ENCODE measurements at places on chromosomes 3 and 15.
A peak's percentile ranks its signal among the peaks of the same experiment; 100 is the strongest.

GRCh38 chr15:61393949-61394348 is 164.8 kb upstream of the RORA start:
- DNase-seq, result no peak

DNA sequence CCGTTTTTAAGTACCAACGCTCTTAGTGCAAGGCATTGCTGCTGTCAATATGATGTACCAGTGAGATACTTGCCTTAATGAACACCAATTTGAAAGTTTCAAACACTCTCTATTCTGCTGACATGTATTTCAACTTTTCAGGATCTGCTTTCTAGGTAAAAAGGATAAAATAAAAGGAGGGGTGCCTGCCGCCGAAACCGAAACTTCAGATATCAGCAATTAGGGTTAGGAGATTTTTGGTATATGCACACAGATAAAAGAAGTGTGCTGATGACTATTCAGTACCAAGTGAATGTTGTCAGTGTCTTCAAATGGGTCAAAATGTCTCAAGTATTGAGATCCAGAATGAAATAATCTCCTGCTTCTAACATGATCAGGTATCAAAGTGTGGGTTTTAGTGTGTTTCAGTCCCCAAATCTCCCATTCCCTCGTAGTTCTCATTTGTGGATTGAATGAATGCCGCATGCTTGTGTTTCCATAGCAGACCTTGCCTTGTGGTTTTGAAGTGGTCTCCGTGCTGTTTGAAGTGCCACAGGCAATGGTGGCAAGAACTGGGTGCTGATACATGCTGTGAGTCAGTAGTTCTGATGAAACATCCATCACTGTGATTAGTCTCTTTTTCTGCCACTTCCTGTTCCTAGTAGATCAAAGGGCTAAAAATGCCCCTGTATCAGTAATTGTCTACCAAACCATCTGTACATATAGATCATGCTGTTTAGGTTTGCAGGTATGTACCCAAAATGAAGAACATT is 22.5 kb downstream of the CHST14 start:
- no peak for DNase-seq

GRCh38 chr3:152113992-152114651 is 154.6 kb upstream of the MBNL1 start:
- no peak for DNase-seq

DNA sequence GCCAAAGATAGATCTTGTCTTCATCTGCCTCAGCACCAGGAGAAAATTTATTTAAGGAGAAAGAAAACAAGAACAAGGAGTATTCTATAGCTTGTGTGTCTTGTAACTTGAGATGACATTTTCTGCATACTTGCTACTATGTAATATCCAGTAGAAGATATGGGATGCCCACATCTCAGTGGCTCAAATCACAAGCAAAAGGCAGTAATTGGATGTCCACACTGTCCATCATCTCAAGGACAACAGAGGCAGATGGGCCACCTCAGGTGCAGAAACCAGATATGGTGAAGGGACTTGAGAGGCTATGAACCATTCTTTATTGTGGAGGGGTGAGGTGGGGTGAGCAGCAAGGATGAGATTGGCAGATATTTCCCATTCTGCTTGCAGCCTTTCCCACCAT is 309.0 kb downstream of the GBE1 start:
- DNase-seq, result no peak

DNA sequence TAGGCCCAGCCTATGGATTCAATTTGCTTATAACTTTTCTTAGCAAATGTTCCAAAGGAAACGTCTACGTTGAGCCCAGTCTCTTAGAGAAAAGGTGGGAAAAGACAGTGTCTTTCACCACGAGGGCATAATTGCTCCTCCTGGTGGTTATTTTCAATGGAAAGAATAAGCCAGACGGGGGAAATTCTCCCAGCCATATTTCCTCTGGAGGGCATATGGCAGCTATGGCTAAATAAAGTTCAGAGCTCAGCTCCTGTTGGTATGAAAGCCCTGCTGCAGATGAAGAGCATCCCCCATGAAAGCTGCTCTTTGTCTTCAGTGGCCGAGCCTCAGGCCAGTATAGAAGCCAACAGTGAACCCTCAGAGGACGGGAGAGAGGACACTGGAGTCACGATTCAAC is 297.9 kb downstream of the RYR3 start:
- DNase-seq, result no peak

GRCh38 chr3:101096444-101096843 is 103.2 kb upstream of the ABI3BP start:
- DNase-seq, result no peak

GRCh38 chr15:51307811-51308210 is 30.6 kb downstream of the CYP19A1 start:
- no peak for DNase-seq

GRCh38 chr15:51285399-51285798 is 53.0 kb downstream of the CYP19A1 start:
- no peak for DNase-seq

DNA sequence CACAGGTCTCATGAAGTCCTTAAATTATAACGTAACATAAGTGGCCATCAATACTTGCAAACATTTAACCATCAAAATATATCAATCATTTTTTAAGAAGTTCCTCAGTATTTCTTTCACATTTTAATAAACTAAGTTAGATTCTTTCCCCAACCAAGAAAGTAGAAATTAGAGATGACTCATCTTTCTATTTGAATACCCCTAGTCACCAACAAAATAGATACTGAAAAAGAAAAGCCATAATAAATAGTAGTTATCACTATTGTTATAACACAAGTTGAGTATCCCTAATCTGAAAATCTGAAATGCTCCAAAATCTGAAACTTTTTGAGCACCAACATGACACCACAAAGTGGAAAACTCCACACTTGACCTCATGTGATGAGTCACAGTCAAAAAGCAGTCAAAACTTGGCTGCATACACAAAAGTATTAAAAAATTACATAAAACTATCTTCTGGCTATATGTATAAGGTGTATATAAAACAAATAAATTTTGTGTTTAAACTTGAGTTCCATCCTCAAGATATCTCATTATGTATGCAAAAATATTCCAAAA is 3.7 kb downstream of the SHQ1 start:
- peak; percentile 26 for DNase-seq

DNA sequence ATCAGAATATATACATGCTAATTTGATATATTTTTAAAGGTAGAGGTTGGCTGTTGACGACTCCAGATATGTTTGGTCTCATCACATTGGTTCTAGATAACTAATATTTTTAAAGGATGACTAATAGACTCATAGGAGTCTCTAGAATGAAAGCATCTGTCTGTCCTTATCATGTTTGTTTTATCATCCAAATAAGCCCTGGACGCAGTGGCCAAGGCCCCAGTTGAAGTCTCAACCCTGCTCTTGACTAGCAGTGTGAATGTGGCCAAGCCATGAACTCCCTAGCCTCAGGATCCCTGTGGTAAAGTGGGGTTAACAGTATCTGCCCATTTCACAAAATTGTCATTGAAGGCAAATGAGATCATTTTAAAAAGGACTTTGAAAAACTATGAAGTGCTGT is 53.6 kb downstream of the ABHD2 start:
- no peak for DNase-seq

DNA sequence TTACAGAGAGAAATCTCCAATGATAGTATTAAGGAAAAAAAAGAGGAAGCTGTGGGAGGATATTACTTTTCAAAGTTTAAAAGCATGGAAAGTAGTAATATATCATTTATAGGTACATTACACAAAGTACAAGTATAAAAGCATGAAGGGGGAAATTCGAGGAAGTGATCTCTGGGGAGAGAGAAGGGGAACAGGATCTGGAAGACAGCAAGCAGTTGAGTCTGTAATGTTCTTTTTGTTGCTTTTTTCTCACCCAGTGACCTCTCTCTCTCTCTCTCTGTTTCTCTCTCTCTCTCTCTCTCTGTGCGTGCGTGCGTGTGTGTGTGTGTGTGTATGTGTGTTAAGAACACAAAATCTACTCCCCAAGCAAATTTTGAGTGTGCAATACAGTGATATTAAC is 10.2 kb downstream of the C3orf20 start:
- DNase-seq, result no peak

- peak; percentile 54 for DNase-seq
These were observed 35.9 kb downstream of the CGNL1 start for GRCh38 chr15:57411945-57412768.

- peak; percentile 67 for DNase-seq
These were observed at the start of gene LRRK1 for GRCh38 chr15:100918690-100919480. Gene LRRK1, plus strand, starts transcription at chr15:100919357. Its CDS starts 5,276 bp downstream, at chr15:100924633.

GRCh38 chr15:93025625-93025982 is 63.4 kb downstream of the RGMA start:
- no peak for DNase-seq

DNA sequence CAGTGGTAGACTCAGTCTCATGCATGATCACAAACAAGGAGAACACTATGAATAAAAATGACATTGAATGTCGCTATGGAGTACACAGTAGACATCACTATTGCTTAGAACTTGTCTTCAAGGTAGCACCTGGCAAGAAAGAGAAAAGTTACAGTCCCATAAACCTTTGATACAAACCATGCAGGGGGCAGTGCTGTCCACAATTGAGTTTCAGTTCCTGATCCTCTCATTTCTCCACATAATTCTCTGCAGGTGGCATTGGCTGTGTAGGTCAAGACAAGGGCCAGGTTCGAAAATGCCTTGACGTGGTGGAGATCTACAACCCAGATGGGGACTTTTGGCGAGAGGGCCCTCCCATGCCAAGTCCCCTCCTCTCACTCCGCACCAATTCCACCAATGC is 47.9 kb downstream of the KBTBD12 start:
- DNase-seq, result no peak

DNA sequence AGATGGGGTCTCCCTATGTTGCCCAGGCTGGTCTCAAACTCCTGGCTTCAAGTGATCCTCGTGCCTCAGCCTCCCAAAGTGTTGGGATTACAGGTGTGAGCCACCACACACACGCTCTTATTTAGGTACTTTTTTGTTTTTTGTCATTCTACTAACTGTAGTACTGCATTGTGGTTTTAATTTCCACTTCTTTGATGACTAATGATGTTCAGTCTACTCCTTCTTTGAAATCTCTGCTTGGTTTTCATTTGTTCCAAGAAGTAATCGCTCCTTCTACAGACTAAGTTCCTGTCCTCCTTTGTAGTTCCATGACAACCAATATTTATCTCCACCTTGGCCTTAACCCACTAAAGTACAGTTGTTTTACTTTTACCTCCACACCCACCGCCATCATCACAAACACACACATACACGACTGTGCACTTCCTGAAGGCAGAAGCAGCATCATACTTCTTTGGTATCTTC is 529 bp upstream of the DLEC1 start:
- no peak for DNase-seq

DNA sequence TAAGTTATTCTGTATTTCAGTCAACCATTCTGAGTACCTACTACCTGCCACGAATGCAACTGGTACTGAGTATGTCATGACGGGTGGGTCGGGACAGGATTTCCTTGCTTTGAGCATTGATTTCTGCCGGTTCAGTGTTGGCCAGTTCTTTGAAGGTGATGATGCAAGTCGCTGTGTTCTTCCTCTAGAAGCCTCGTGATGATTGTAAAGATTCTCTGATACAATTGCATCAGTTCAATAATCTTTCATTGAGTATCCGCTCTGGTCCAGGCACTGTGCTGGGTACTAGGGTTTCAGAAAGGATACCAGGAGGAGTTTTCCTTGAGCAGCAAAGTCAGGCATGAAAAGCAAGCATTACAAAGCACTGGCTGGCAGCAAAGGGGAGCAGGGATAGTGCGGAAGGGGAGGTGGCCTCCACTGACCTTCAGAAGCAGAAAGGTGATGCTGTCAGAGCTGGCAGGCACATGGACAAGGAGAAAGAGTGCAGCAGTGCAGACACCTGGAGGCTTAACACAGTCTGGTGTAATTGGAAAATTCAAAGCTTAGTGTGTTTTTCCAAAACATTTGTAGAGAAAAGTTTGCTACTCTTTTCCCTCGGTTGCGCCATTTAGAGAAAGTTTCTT is 100.1 kb downstream of the RPL39L start:
- DNase-seq, result no peak

DNA sequence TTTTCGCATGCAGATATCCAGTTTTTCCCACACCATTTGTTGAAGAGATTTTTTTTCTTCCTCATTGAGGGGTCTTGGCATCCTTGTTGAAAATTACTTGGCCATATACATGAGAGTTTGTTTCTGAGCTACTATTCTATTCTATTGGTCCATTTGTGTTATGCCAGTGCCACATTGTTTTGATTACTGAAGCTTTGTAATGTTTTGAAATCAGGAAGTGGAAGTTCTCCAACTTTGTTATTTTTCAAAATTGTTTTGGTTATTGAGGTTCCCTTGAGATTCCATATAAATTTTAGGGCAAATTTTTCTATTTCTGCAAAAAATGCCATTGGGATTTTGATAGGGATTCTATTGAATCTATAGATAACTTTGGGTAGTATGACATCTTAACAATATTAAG is 130.3 kb upstream of the PFN2 start:
- DNase-seq, result no peak

- DNase-seq, result peak; percentile 59
These were observed 36.0 kb downstream of the THBS1 start for GRCh38 chr15:39616731-39617455.

- DNase-seq, result no peak
These were observed 3.0 kb upstream of the COL8A1 start for GRCh38 chr3:99635348-99635747.

GRCh38 chr3:45946875-45947274 is 3.6 kb downstream of the CXCR6 start:
- DNase-seq, result no peak

GRCh38 chr3:189338366-189338765 is 166.6 kb downstream of the TPRG1 start:
- DNase-seq, result no peak

GRCh38 chr15:91886878-91887277 is 33.4 kb downstream of the SLCO3A1 start:
- DNase-seq, result no peak
